ENCODE measurements at places on chromosomes 6 and 20.

DNA sequence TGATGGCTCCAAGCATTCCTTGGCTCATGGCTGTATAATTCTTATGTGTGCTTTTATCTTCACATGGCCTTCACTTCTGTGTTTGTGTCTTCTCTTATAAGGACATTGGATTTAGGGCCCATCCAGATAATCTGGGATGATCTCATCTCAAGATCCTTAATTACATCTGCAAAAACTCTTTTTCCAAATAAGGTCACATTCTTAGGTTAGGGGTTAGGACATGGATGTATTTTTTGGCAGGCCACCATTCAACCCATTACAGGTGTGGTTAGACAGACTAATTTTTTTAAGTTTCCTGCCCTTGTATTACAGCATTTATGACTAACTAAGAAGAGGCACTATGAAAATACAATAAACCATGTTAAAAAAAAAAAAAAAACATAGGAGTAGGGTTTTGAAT, 254.0 kb downstream of the TPBG start:
- no peak for DNase-seq

GRCh38 chr6:21423106-21423854, 170.3 kb upstream of the SOX4 start:
- no peak for DNase-seq

DNA sequence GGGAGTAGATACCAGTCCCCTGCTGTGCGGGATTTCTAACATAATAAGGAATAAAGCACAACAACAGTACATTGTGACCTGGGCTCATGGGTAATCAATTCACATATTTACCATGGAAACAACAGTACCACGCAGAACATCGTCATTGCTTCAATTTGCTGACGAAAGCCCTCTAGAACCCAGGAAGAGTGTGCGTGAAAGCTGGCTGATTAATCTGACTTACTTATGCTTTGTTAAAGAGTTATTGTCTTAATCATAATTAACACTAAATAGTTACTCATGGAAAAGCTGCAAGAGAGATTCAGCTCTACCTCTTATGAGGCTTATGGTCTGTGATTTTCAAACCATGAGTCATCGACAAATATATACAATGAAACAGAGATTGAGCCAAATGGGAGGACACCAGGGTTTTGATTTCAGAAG, 644.3 kb upstream of the AGPAT4 start:
- DNase-seq, result no peak

- DNase-seq, result no peak
Measured at GRCh38 chr6:36765190-36765589, 67.6 kb downstream of the RAB44 start.

Data from stimulated activated CD8-positive, alpha-beta memory T cell treated with anti-CD3 and anti-CD28 coated beads, Interleukin-4, amount 100 ng/mL, for 1 hour (primary cell).